ENCODE measurements at places on chromosomes 4 and X.

GRCh38 chr4:41935652-41936021 lies 408 bp downstream of the TMEM33 start:
- DNase-seq, result no peak

GRCh38 chrX:51837451-51837850 lies 56.0 kb upstream of the MAGED1 start:
- DNase-seq, result no peak

DNA sequence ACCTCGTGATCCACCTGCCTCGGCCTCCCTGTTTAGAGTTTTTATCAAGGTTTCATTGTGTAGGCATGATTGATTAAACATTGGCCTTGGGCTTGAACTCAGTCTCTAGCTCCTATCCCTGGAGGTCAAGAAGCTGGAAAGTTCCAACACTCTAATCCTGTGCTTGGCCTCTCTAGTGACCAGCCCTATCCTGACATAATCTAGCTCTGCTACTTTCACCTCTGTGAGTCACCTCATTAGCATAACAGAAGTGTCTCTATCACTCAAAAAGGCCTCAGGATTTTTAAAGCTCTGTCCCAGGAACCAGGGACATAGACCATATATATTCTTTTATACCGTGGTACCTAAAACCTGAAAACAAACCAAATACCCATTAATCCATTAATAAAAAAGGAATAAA lies 377.5 kb downstream of the CENPC start:
- DNase-seq, result no peak

DNA sequence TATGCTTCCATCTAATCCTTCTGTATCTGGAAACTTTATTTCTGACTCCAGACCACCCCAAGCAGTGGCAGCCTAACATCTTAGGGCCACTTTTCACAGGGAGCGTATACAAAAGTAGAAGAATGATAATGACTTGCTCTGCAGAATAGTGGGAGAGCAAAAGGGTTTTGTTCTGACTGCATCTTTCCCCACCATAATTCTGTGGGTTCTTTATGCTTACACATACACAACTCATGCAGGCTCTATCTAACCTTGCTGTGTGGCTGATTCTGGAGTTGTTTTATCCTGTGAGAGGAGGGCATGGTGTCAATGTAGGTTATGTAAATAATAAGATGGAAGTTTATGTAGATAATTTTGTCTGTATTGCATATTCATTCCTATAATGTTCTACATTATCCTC lies 42.4 kb upstream of the NDNF start:
- DNase-seq, result no peak

- DNase-seq, result no peak
Observed at GRCh38 chrX:39631276-39632229, 466.2 kb downstream of the BCOR start.

- peak; percentile 9 for DNase-seq
Observed at GRCh38 chrX:155997436-155997835, at the start of gene IL9R. Gene IL9R, plus strand, starts transcription at chrX:155997696. Its CDS starts 64 bp downstream, at chrX:155997760.

DNA sequence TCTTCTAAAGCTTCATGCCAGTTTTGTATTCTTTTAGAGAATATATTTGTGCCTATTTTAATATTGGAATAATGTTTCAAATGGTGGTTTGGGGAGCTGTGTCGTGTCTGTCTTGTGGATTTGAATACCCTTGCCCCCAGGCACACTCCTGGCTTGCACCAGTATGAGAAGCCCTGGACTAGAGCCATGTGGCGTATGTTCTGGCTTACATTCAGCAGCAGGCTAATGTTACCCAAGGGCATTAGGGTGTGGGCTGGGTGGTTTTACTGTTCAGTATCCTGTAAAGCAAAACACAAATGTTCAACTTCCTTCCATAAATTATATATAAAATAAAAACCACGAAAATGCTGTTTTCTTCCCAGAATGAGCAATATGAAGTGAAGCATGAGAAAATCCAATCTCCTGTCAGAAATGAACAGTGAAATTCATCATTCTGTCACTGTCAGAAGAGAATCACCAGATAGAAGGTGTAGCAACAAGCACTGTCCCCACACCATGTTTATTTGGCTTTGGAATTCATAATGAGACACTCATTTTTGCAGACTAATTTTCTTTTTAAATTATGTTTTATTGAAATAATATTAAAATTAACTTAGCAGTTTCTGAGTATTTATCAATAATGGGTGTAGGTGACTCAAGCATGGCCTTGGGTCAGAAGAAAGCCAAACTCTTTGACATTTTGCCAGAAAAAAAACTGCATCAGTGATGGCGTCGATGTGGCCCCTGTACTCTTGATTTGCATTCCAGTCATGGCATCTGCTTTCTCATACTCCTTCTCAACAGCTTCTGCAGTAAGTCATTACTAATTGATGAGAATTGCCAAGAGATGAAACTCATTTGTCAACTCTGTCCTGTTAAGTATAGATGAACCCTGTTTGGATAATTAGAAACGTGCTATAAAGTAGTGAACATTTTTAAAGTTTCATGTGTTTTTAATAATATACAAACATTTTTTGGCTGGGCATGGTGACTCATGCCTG lies 43.8 kb downstream of the WWC2 start:
- no peak for DNase-seq
